ENCODE measurements at places on chromosomes 6 and 20.

- no peak for DNase-seq
- peaks cover 20% of the 10 kb centered on the region for H3K4me1 ChIP-seq
- H3K36me3 ChIP-seq, result peaks cover 9% of the 10 kb centered on the region
- no peak overlapping the region for H3K4me3 ChIP-seq
- H3K27me3 ChIP-seq, result no peaks in the 10 kb centered on the region
- H3K27ac ChIP-seq, result no peak overlapping the region
Observed at GRCh38 chr6:75116946-75117345, 88.9 kb downstream of the COL12A1 start.

DNA sequence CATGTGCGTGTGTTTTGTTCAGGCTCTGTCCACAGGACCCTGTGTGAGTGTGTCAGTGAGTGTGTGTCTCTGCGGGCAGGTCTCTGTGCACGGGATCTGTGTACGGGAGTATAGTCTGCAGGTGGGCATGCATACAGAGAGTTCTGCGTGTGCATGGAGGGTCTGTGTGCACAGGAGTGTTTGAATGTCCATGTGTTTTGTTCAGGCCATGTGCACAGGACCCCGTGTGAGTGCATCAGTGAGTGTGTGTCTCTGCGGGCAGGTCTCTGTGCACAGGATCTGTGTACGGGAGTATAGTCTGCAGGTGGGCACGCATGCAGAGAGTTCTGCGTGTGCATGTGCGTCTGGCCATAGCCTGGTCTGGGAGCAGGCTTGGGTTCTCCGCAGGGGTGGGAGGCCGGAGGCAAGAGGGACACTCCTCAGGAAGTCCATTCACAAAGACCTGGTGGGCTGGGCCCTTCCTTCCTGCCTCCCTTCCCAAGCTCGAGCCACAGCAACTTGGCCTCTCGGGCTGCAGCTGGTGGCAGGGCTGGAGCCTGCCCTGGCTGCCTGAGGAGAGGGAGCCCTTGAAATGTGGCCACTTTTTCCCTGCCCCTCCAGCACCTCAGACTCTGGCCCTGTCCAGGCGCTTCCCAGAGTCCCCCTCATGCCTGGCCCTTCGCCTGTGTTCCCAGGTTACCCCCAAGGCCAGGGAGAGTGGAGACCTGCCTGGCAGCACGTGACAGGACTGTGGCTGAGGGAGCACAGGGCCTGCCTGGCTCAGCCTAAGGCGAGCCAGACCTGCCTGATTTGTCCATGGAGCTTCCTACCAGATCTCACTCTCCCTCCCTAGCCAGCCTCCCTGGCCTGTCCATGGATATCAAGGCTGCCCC lies 6.8 kb downstream of the HSPA12B start:
- no peaks in the 10 kb centered on the region for H3K36me3 ChIP-seq
- no peak overlapping the region for H3K4me3 ChIP-seq
- peak overlapping the region; percentile 55 for H3K27ac ChIP-seq
- H3K4me1 ChIP-seq, result peaks cover 2% of the 10 kb centered on the region
- H3K27me3 ChIP-seq, result peaks cover 9% of the 10 kb centered on the region

DNA sequence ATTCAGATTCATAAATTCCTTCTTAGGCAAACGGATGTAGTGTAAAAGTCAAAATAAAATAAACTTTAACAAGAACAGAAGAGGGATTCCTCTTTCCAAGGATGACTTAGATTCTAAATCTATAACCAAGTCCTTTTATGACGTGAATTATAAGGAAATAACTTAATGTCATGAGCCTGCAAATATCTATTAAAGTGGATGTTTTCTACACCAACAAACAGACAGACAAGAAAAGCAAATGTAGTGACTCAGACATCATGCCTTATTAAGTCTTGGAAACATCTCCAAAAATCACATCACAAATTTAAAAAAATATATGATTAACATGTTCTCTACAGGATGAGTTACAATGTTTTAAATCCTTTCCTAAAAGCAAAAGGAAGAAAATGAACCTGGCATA lies 397.1 kb downstream of the ESR1 start:
- no peak for DNase-seq
- H3K4me1 ChIP-seq, result no peaks in the 10 kb centered on the region
- H3K27me3 ChIP-seq, result no peaks in the 10 kb centered on the region
- H3K36me3 ChIP-seq, result peaks cover 95% of the 10 kb centered on the region
- no peak overlapping the region for H3K4me3 ChIP-seq
- H3K27ac ChIP-seq, result no peak overlapping the region

DNA sequence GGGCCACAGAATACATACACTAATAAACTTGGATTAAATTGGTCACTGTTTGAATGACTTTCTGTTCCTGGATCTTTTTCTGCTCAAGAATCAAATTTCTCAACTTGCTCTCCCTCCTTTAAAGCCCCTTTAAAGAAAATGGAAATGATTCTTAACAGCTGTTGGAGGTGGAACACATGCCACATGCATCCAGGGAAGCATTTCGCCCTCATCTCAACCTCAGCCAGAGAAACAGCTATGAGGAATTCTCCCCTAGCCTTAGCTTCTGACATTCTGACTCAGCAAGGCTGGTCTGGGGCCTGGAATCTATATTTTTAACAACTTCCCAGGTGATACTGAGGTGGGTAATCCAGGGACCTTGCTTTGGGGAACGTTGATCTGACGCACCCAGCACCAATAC lies 263.4 kb upstream of the ECI2 start:
- no peak overlapping the region for H3K4me3 ChIP-seq
- H3K36me3 ChIP-seq, result no peaks in the 10 kb centered on the region
- H3K27ac ChIP-seq, result no peak overlapping the region

DNA sequence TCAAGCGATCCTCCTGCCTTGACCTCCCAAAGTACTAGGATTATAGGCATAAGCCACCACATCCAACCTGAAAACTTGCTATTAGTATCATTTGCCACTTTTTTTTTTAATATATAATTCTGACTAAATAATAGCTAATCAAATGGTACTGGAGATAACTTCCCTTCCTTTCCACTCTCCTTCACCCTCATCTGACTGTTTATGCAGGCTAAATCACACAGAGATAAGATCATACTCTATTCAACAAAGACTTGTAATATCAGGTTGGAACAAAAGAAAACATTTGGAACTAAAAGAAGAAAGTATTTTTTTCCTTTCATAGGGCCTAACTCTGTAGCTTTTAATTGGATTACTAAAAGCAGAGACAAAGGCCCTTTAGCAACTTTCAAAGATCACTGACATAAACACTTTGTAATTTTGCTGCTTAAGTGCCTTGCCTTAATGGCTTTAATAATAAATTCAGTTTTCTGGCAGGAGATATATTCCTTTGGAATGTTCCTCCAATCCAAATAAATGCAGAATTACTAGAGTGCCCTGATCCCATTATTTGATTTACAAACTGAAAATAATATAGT lies 198.7 kb upstream of the ASCC3 start:
- no peak overlapping the region for H3K27ac ChIP-seq
- DNase-seq, result no peak
- H3K36me3 ChIP-seq, result no peaks in the 10 kb centered on the region
- no peaks in the 10 kb centered on the region for H3K27me3 ChIP-seq
- no peaks in the 10 kb centered on the region for H3K4me1 ChIP-seq
- H3K4me3 ChIP-seq, result no peak overlapping the region

GRCh38 chr20:34522969-34523871 lies 7.0 kb downstream of the DYNLRB1 start:
- no peak overlapping the region for H3K4me3 ChIP-seq
- H3K27me3 ChIP-seq, result no peaks in the 10 kb centered on the region
- DNase-seq, result peak; percentile 80
- H3K36me3 ChIP-seq, result peaks cover 51% of the 10 kb centered on the region
- peaks cover 47% of the 10 kb centered on the region for H3K4me1 ChIP-seq

GRCh38 chr20:25083141-25083772 lies 1.3 kb upstream of the VSX1 start:
- no peak for DNase-seq
- peaks cover 37% of the 10 kb centered on the region for H3K4me1 ChIP-seq
- no peak overlapping the region for H3K27ac ChIP-seq
- H3K27me3 ChIP-seq, result peaks cover 100% of the 10 kb centered on the region
- no peaks in the 10 kb centered on the region for H3K36me3 ChIP-seq

GRCh38 chr6:96795481-96795880 lies 41.8 kb downstream of the GPR63 start:
- no peak overlapping the region for H3K4me3 ChIP-seq
- no peaks in the 10 kb centered on the region for H3K4me1 ChIP-seq
- DNase-seq, result no peak
- H3K27ac ChIP-seq, result no peak overlapping the region

DNA sequence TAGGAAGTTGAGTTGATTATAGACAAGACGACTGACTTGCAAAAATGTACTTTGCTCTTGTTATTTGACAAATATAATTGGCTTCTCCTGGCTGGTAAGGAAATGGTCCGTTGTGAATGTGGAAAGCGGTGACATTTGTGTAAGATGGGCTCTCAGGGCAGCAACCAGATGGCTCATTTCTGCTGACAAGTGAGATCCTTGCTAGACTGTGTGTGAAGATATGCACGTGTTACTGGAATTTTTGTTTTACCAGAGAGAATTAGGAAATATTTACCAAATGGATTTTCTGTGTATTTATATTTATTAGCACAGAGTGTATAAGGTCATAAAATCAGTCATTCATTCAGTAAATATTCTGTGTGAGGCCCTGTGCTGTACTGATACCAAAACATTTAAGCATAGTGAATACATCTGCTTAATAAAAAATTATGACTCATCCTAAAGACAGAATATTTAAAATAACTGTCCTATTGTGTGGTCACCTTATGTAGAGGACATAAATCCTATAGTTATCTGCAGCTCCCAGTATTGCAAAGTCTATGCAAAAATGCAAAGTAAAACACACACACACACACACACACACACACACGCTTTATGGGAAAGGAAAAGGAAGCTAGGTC lies 109.9 kb upstream of the ASF1A start:
- no peak for DNase-seq
- peaks cover 31% of the 10 kb centered on the region for H3K4me1 ChIP-seq
- no peak overlapping the region for H3K4me3 ChIP-seq
- no peak overlapping the region for H3K27ac ChIP-seq

DNA sequence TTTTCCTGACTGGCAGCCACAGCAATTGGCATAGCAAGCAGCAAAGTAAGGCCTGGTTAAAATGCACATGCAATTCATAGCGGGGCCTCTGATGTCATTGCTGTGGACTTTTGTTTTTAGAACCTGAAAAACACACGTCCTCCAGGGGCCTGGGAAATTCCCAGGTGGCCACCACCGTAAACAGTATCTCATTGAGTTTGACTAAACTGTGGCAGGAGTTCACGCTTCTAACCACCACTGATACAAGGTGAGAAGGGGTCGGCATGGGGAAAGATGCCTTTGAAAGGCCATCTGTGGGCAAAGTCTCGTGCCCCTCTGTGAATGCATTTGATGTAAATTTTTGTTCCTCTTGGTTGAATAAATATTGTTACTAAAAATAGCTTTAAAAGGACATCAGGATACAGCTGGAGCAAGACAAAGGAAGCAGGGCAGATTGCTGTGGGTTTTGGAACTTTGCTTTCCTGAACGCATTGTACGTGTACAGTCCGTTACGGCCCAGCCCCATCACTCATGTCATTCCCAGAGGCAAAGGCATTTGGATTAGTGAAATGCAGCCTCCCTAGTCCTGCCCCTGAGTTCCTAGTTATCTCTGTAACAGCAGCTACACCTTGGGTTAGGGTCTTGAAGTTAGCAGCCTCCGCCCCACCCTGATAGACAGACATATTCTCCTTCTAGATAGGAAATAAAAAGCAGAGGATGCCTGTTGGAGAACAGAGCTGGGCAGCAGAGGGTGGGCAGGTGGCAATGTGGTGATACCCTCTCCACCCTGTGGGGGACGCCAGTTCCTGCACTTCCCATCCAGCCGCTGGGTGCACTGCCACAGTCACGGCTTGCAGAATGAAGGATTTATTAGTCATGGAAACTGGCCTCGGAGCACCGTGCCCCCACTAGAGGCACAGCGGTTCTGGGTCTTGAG lies 80.3 kb downstream of the ZDHHC14 start:
- no peaks in the 10 kb centered on the region for H3K27me3 ChIP-seq
- H3K4me1 ChIP-seq, result peaks cover 9% of the 10 kb centered on the region
- DNase-seq, result no peak
- peak overlapping the region; percentile 22 for H3K27ac ChIP-seq
- no peak overlapping the region for H3K4me3 ChIP-seq

DNA sequence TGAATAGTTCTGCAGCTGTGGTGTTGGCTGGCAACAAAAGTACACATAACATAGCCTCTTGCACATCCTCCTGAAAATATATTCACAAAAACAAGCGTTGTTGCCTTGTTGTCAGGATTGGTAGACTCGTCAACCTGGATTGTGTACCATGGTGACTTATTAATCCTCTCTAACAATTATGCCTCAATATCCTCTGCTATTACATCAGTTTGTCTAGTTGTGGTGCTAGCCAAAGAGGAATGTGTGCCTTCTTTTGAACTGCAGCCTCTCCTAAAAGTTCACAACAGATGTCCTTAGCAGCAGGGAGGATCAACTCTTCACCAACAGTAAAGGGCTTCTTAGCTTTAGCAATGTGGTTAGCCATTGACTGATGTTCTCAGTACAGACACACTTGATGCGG lies 3.6 kb upstream of the SF3B5 start:
- H3K27ac ChIP-seq, result no peak overlapping the region
- no peak for DNase-seq
- no peak overlapping the region for H3K4me3 ChIP-seq
- H3K36me3 ChIP-seq, result no peaks in the 10 kb centered on the region
- no peaks in the 10 kb centered on the region for H3K27me3 ChIP-seq
- H3K4me1 ChIP-seq, result peaks cover 7% of the 10 kb centered on the region

GRCh38 chr6:111957623-111958315 lies 84.5 kb upstream of the FYN start:
- DNase-seq, result no peak
- H3K4me1 ChIP-seq, result no peaks in the 10 kb centered on the region
- no peak overlapping the region for H3K27ac ChIP-seq
- H3K36me3 ChIP-seq, result no peaks in the 10 kb centered on the region

DNA sequence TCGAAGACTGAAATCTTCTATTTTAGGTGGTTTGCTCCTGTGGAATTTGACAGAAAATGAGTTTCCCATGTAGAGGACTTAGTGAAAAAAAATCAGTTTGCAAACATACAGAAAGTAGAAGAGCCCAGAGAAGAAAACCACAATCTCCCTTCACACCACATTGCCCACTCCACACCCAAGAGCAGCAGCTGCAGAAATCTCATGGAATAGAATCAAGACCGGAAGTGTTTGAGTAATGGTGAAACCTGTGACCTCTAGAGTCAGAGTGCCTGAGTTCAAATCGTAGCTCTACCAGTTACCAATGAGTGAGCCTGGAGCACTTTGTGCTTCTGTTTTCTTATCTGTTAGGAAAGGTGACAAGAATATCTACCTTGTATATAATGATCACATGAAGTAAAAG lies 4.6 kb downstream of the SIRPG start:
- H3K4me3 ChIP-seq, result no peak overlapping the region
- no peak for DNase-seq
- H3K4me1 ChIP-seq, result no peaks in the 10 kb centered on the region
- H3K27ac ChIP-seq, result no peak overlapping the region
- H3K27me3 ChIP-seq, result no peaks in the 10 kb centered on the region

DNA sequence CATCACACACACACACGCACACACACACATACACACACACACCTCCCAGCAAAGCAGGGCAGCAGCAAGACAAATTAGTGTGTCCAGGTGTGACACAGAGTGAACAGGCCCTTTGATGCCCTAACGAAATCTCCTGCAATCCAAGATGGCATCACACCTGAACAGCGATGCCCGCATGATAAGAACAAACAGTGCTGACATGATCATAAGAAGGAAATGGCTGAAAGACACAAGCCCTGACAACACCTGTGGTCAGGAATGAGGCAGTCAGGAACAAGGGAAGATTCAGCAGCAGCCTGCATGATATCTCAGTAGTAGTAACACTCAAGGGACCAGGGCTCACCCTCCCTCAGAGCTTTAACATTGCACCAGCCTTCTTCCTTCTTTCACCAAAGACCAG lies 156.9 kb downstream of the FAXC start:
- DNase-seq, result no peak

GRCh38 chr6:88492824-88493223 lies 326.7 kb upstream of the CNR1 start:
- DNase-seq, result no peak
- H3K36me3 ChIP-seq, result no peaks in the 10 kb centered on the region
- no peak overlapping the region for H3K27ac ChIP-seq
- no peaks in the 10 kb centered on the region for H3K27me3 ChIP-seq
- H3K4me3 ChIP-seq, result no peak overlapping the region
